ENCODE measurements at places on chromosomes 1 and 21.

DNA sequence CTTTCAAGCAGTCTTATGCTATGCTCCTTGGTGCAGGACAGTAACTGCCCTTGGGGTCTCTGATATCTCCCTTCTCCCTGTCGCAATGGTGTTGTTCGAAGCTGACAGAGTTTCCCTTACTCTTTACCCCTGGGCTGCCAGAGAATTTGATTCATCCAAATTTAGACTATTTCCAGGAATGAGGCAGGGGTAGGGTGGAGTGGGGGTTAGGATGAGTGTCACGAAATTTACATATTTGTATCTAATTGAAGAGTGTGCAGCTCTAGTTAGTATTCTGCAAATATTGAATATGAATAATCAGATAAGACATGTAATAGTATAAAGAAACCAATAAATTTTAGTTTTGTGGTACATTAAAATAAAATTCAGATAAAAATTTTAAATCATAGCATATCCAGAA lies 140.0 kb upstream of the LMO4 start:
- no peak for DNase-seq

DNA sequence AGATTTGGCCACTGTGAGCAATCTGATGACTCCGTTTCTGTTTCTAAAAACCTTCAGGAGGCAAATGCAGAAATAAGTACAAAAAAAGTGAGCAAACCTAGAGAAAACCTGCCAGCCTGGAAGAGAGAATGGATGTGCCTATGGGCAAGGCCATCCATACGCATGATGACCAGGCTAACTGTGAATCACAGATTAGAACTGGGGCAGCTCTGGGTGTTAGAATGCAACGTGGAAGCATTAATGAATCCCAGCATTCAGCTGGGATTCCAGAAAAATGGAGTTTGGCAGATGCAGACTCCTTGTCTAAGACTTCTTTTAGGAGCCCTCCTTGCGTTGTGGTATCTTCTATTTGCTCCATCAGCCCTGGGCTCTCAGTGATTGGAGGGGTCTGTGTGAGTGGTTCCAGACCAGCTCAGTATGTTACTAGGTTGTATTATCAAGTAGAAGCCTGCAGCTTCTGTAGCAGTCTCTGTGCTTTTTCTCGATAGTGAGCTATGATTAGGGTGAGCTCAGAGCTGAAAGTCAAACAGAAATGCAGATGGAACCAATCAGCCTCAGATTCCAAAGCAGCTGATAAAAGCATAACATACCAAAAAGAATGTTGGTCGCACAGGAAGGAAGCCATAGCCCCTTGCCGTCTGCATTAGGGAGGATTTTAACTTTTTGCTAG lies 154.0 kb downstream of the PSMG1 start:
- no peak for DNase-seq

GRCh38 chr1:31400393-31400792 lies 12.6 kb upstream of the SERINC2 start:
- no peak for DNase-seq

DNA sequence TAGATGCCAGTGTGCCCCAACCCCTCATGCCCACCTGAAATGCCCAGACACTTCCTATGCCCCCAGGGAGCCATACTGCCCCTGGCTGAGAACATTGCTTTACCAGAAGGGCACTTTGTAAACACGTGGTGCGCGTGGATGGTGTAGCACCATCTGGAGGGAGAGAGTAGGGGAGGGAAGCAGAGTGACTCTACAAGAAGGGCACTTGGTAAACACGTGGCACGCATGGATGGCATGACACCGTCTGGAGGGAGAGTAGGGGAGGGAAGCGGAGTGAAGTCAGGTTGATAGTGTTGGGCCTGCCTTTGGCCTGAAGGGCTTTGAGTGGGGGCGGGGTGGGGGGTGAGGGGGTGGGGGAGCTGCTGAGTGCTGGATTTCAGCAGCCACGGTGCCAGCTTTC lies 324.0 kb upstream of the VAMP3 start:
- DNase-seq: no peak

- DNase-seq: no peak
Observed at GRCh38 chr1:220313576-220313975, 41.3 kb upstream of the RAB3GAP2 start.

GRCh38 chr1:23793018-23793781 lies 2.3 kb downstream of the LYPLA2 start:
- no peak for DNase-seq

DNA sequence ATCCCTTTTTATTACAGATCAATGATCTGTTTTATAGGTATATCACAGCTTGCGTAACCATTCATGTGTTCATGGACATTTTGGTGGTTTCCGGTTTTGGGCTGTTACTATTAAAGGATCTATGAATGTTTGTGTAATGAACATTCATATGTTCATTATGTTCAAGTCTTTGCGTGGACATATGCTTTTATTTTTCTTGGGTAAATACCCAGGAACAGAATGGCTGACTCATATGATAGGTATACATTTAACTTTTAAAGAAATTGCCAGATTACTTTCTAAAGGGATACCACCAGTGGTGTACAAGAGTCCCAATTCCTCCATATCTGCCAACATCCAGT lies 73.7 kb downstream of the SPATA46 start:
- DNase-seq: no peak

- no peak for DNase-seq
Observed at GRCh38 chr1:179786815-179787685, 44.0 kb downstream of the FAM163A start.

DNA sequence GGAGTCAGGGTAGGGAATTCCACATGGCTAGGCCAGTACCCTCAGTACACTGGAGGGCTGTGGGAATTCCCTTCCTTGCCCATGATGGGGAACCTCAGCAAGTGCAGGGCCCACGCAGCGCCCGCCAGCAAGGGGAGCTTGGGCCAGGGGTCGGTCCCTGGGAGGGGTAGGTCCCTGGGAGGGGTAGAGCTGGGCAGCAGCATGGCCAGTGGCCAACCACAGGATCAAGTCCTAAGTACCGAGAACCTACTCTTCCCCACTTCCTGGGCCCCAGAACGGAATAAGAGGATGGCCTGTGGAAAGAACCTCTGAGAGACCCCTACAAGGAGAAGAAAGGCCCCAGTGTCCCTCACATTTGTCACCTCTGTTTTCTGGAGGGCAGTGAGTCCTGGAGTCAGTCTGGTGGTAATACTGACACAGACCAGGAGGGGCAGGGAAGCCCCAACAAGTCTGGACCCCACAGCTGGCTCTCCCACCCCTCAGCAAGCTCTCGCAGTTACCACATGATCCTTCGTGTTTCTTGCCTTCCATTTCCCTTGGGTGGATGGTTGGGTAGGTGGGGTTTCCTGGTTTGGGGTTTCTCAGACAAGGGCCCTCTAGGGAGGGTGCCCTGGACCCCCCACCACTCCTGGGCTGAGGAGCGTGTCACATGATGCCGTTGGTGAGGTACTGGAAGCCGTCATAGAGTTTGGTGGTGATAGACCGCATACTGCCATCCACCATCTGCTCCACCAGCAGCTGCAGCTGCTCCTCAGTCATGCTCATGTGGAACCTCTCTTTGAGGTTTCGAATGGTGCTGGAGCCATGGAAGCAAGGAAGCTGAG lies 10.3 kb downstream of the ZNF687 start:
- DNase-seq: no peak

GRCh38 chr1:22154626-22155025 lies 11.7 kb upstream of the WNT4 start:
- DNase-seq: no peak

- DNase-seq: no peak
Observed at GRCh38 chr1:1189111-1189510, 15.4 kb downstream of the TTLL10 start.

- no peak for DNase-seq
Observed at GRCh38 chr1:156413391-156414246, 44.6 kb downstream of the RHBG start.

DNA sequence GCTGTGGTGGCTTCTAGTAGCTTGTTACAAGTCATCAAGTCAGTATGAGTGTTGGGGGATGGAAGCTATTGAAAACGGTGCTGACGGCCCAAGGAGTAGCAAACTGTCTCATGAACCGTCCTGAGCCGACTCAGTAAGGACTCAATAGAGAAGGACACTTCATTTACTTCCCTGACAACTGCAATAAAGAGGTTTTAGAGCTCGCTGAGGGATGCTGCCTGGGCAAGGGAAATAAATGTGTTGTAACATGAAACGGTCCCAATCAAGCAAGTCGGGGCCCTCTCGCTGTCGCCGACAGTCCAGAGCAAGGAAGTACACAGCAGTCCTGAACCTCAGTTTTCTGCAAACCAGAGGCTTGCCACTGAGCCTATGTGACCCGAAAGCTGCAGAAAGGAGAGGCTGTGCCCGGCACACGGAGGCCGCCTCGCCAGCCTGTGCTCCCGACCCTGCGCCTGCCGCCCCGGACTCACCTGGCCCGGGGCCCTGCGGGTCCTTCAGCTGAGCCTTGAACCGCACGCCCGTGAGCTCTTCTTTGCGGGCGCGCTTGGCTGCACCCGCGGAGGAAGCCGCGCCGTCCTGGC lies 423 bp downstream of the URB1 start:
- DNase-seq: no peak

DNA sequence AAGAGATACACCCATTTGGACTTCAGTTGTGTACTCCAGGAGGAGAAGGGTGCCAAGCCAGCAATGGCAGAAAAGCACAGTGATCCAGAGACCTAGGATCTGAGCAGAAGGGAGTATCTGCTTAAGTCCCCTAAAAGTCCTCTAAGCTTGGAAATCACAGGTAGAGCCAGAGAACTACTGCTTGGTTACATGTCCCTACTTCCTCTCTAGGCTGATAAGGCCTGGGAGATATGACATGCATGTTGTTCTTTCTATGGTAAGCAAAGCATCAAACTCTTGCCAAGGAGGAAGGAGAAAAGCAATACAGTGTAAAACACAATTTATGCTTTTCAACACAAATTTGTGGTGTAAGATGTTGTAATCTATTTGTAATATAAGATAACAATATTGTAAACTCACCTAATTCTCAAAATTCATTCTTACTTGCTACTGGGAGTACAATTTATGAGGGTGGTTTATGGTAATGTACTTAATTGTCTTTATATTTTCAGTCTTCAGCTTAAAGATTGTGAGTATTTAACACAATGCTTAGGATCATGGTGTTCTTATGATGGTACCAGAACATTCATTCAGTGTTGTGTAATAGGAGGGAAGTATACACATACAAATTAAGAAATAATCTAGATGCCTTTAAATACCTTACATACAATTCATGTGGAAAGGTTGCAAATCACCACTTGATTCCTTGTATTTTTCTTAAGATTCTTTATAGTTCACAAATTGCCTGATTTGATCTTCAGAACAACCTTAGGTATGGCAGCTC lies 49.1 kb upstream of the GNG12 start:
- DNase-seq: no peak

- peak; percentile 17 for DNase-seq
Observed at GRCh38 chr1:39646232-39647081, 7.0 kb upstream of the HEYL start.

DNA sequence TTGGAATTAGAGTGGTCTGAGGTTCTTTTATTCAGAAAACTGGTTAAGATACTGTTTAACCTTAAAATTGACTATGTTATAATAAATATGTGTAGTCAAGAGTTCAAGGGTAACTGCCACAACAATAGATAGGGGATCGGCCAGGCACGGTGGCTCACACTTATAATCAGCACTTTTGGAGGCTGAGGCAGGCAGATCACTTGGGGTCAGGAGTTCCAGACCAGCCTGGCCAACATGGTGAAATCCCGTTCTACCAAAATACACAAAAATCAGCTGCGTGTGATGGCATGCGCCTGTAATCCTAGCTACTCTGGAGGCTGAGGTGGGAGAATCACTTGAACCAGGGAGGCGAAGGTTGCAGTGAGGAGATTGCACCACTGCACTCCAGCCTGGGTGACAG lies 39.5 kb downstream of the PDC start:
- no peak for DNase-seq

GRCh38 chr1:24360681-24361080 lies 41.5 kb downstream of the GRHL3 start:
- DNase-seq: no peak

DNA sequence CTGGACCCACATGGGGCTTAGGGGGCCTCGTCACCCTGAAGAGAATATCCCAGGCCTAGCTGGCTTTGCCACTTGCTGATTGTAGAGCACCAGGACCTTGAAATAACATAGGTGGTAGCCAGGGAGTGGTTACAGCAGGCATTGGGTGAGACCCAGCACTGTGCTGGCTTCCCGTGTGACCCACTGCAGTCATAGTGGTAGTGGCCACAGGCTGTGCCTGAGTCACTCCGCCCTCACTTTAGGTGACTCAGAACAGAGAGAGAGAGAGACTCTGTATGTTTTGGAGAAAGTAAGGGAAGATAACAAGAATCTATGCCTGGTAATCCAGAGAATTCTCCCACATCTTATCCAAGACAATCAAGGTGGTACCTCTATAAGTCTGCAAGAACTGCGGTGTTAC lies 98.7 kb upstream of the LHX8 start:
- DNase-seq: peak; percentile 53

DNA sequence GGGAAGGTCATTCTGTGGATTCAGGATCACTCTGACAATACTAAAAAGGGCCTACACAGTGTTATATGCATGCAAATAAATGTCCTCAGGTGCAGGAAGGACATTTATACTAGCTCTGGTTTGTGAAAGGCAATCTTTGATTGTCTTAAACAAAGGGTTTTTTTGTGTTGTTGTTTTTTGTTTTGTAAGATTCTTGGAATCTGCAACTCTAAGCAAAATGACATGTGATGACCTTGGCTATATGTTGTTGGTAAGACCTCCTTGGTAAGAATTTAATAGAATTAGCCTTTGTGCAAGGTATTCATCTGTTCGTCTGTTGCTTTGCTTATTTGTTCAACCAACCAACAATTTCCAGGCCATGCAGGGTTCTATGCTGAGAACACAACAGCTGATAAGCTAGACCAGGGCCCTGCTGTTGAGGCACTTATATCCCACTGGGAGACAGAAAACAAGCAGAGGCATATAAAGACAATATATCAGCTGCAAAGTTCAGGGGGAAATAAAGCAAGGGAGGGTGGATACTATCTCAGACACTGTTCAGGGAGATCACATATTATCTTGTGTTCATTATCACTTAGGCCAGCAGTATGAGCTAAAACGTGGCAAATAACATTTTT lies 60.3 kb downstream of the FH start:
- no peak for DNase-seq

- no peak for DNase-seq
Observed at GRCh38 chr1:1262071-1262470, 11.6 kb downstream of the UBE2J2 start.

DNA sequence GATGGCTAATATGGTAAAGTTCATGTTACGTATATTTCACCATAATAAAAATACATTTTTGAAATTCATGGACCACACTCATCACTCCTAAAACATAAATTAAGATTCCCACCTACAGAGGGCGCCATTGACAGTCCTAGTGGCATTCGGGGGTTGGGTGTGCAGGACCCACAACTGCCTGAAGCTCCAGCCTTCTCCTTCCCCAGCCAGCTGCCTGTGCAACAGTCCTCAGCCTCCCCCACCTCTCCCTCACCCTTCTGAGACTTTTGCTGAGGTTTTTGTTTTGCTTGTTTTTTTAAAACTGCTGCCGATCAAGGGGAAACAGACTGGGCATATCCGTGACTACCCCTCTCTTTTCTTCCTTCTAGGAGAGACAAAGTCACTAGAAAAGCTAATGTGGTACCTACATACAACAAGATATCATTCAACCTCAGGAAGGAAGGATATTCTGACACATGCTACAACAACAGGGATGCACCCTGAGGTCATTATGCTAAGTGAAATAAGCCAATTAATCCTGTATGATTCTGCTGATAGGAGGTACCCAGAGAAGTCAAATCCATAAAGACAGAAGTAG lies 9.2 kb upstream of the EVA1C start:
- peak; percentile 27 for DNase-seq

GRCh38 chr1:248007778-248008177 lies 5.7 kb upstream of the OR2L5 start:
- DNase-seq: no peak

GRCh38 chr1:164772635-164773034 lies 213.7 kb downstream of the PBX1 start:
- peak; percentile 93 for DNase-seq
